IPS-NIHi11 (cell line): ENCODE measurements at places on chromosomes 6 and 20.

DNA sequence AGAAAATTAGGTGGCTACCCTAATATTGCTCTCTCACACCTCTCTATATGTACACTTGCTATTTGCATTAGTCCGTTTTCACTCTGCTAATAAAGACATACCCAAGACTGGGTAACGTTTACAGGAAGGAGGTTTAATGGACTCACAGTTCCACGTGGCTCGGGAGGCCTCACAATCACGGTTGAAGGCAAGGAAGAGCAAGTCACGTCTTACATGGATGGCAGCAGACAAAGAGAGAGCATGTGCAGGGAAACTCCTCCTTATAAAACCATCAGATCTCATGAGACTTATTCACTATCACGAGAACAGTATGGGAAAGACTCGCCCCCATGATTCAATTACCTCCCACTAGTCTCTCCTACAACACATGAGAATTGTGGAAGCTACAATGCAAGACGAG lies 53.4 kb downstream of the EPM2A start:
- no peak for DNase-seq

GRCh38 chr6:31946370-31946885 lies 533 bp downstream of the CFB start:
- DNase-seq, result no peak

- DNase-seq, result no peak
Observed at GRCh38 chr20:49591217-49591865, 23.4 kb upstream of the PTGIS start.

- no peak for DNase-seq
Observed at GRCh38 chr6:149890629-149891045, 7.3 kb downstream of the RAET1E start.

DNA sequence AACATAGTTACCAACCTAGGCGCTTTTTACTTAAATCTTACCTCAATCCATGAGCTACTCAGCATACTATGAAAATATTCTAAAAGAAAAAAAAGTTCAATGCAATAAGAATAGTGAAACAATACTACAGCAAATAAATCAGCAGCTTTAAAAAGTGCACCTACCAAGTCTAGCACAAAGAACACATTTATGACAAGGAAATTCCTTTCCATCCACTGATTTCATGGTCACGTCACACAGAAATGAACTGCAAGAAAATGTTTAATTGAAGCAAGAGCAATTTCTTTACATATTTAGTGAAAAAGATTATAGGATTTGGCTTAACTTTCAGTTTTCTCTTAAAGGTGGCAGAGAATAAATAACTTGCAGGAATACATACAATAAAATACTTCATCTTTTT lies 36.2 kb downstream of the IBTK start:
- no peak for DNase-seq

DNA sequence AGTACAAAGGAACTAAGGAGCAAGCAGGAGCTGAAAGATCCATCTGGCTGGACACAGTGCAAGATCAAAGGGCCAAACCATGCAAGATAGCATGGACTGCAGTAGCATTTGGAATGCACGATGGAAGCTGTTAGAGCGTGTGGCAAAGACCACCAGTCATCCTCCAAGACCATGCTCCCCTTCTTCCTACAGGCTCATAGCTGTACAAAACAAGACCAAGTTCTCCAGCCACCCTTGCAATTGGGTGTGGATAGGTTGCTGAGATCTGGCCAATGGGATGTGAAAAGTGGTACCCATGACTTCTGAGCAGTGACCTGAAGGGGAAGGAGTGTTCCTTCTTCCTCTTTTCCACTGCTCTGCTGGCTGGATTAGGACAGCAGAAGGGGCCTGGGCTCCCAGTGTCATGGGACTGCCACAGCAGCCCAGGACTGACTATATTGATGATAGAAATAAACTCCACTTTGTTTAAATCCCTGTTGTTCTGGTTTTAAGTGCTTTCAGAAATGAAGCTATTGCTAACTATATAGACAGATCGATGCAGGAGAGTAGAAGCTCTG lies 64.9 kb downstream of the SLC22A23 start:
- no peak for DNase-seq
